ENCODE measurements at places on chromosomes 4 and X. TPM values are rescaled to one million over a fixed set of nuclear protein-coding genes. Genes with fewer than 3 reads are reported as not detected.

Gene GAGE12E
- not detected for total RNA-seq

Gene AR
- 12.8 TPM for total RNA-seq

GRCh38 chr4:73267050-73267449 lies 8.5 kb upstream of the ANKRD17 start:
- no peak for DNase-seq

- DNase-seq = no peak
These were observed 140.4 kb upstream of the SLITRK2 start for GRCh38 chrX:145677109-145677817.

Gene RHOXF2B
- not detected for total RNA-seq

DNA sequence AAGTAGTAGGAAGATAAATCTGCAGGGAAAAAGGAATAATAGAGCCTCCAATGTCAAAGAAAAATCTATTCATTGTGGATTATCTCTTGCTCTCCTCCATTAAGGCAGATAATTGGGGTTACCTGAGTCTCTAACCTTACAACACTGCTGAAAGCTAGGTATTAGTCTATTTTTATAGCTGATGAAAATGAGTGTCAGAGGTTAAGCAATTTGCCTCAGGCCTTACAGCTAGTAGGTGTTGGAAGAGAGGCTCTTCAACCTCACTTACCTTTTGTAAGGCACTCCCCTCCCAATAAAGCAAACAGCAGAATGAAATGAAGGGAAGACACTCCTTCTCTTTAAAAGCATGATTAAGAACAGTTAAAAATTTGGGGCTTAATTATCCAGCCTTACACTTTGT lies 45.4 kb upstream of the GAB1 start:
- DNase-seq = no peak

DNA sequence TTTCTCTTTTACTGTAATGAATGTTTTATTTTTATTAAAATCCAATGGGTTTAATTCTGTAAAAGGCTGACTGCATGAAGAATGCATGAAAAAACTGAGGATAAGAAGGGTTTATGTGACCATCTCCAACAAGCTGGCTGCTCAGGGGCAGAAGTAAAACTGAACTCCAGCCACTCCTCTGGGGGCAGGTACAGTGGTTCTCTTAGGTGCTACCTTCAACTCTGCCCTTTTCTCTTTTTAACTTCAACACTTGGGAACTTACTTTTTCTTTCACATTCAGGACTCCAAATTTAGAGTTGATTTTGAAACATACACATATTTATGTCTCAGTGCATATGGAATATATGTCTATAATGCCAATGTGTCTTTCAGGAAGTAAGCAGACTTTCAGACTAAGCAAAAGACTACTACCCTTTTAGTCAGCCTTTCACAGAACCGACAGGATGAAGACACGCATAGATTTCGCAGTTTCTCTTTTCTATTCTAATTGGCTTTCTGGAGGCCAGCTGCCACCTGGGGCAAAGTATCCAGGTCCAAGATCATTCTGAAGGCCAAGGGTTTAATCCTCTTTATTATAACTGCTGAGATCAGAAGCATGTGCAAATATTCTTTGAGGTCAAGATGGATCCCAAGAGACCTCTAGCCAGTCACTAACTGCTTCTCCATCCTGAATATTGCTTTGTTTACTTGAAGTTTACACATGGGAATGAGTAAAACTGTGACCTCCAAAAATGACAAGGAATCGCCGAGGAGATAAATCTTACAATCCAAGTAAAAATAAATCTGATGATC lies 30.7 kb downstream of the HS3ST1 start:
- no peak for DNase-seq

Data from aorta (tissue), 5 donors.